ENCODE measurements at places on chromosomes 7 and 10. TPM values are rescaled to one million over a fixed set of nuclear protein-coding genes. Genes with fewer than 3 reads are reported as not detected.

NUTM2A gene
- not detected for total RNA-seq

CREB5 gene
- total RNA-seq = not detected

GRCh38 chr7:32047075-32047474 is 23.1 kb downstream of the PDE1C start:
- no peak overlapping the region for H3K4me3 ChIP-seq
- no peak overlapping the region for H3K27ac ChIP-seq
- H3K36me3 ChIP-seq = no peaks in the 10 kb centered on the region
- no peaks in the 10 kb centered on the region for H3K4me1 ChIP-seq
- no peaks in the 10 kb centered on the region for H3K27me3 ChIP-seq

DNA sequence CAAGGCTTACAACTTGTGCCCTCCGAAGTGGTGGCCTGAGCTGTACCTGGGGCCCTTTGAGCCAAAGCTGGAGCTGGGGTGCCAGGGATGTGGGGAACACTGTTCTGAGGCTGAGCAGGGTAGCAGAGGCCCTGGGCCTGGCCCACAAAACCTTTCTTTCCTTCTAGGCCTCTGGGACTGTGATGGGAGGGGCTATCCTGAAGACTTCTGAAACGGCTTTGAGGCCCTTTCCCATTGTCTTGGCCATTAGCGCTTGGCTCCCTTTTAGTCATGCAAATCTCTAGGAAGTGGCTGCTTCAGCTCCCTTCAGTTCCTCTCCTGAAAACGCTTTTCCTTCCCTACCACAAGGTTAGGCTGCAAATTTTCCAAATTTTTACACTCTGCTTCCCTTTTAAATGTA is 16.8 kb upstream of the CRYGN start:
- no peak for DNase-seq
- no peak overlapping the region for H3K27ac ChIP-seq
- peaks cover 1% of the 10 kb centered on the region for H3K36me3 ChIP-seq
- no peaks in the 10 kb centered on the region for H3K4me1 ChIP-seq
- H3K4me3 ChIP-seq = no peak overlapping the region

- H3K4me3 ChIP-seq = no peak overlapping the region
- no peak for DNase-seq
- H3K27me3 ChIP-seq = no peaks in the 10 kb centered on the region
- no peak overlapping the region for H3K27ac ChIP-seq
These were observed 250.4 kb downstream of the ELMO1 start for GRCh38 chr7:37198041-37198905.

BMPR1A gene
- 10.5 TPM for total RNA-seq

DNA sequence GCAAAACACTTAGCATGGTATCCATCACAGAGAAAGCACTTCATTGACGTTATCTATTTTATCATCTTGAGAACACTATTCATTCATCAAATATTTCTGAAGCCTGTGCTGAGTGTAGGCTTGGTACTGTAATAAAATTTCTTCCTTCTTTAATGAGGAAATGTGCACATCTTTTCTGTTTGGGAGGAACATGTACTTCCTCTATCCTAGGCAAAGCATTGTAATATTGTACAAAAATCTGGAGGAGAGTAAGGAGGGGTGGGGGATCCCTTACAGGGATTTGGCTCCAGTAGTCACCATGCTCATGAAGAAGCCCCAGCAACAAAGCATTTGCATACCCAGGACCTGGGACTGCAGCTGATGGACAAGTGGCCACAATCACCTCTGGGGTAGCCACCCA is 39.9 kb upstream of the SORCS3 start:
- no peak overlapping the region for H3K27ac ChIP-seq
- DNase-seq = no peak
- no peaks in the 10 kb centered on the region for H3K4me1 ChIP-seq

GRCh38 chr10:76117949-76118348 is 686.5 kb downstream of the LRMDA start:
- no peak overlapping the region for H3K27ac ChIP-seq
- no peaks in the 10 kb centered on the region for H3K27me3 ChIP-seq
- no peaks in the 10 kb centered on the region for H3K36me3 ChIP-seq
- DNase-seq = no peak
- no peaks in the 10 kb centered on the region for H3K4me1 ChIP-seq

DNA sequence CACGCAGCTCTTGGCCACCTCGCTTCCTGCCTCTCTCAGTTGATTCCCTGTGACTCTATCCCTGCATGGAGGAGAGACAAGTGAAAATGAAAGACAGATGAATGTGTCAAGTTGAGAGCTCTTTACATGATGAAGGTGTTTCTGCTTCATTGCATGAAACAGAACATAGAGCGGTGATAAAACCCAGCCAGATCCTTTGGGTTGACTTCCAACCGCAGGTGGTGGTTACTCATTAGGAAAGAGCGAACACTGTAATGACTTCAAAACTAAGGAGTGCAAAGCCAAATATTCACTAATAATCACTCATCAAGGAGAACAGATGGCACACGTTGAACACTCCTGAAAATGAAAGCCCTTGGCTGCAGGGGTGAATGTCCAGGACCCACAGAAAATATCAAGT is 31.8 kb upstream of the WDR11 start:
- DNase-seq = no peak
- peaks cover 4% of the 10 kb centered on the region for H3K27me3 ChIP-seq
- H3K27ac ChIP-seq = no peak overlapping the region

DNA sequence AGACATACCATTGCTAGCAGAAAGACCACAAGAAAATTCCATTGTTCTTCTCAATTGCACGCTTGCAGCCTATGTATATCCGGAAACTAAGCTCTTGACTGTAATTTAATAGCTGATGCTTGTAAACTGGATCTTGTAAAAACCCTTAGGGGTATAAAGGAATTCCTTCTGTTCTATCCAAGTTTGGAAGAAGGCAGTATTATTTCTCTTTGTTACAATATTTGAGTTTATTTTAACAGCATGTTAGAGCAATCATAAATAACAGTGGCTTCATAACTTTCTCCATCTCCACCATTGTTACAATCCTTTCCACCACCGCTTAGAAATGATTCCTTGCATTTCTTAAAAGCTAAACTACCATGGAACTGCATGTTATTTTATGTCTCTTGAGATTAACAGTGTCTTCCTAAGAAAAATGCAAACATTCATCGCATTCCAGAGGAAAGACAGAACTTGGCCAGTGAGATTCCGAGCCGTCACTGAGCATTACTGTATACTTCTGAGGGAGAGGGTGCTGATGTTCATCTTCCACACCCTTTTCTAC is 92.5 kb downstream of the TRIL start:
- H3K27ac ChIP-seq = no peak overlapping the region
- H3K4me3 ChIP-seq = no peak overlapping the region
- peaks cover 4% of the 10 kb centered on the region for H3K27me3 ChIP-seq
- no peak for DNase-seq
- H3K4me1 ChIP-seq = no peaks in the 10 kb centered on the region

GRCh38 chr10:58546137-58546536 is 33.5 kb downstream of the BICC1 start:
- H3K36me3 ChIP-seq = no peaks in the 10 kb centered on the region
- no peak for DNase-seq
- no peak overlapping the region for H3K27ac ChIP-seq
- H3K4me3 ChIP-seq = no peak overlapping the region
- no peaks in the 10 kb centered on the region for H3K4me1 ChIP-seq

CRHR2 gene
- not detected for total RNA-seq

- H3K36me3 ChIP-seq = no peaks in the 10 kb centered on the region
- no peaks in the 10 kb centered on the region for H3K27me3 ChIP-seq
- H3K4me3 ChIP-seq = no peak overlapping the region
These were observed 387.6 kb upstream of the NRP1 start for GRCh38 chr10:33722067-33722466.

- H3K4me1 ChIP-seq = no peaks in the 10 kb centered on the region
- no peak for DNase-seq
- no peak overlapping the region for H3K4me3 ChIP-seq
- H3K27me3 ChIP-seq = no peaks in the 10 kb centered on the region
- H3K27ac ChIP-seq = no peak overlapping the region
These were observed 89.9 kb upstream of the BTBD16 start for GRCh38 chr10:122181041-122181732.

- DNase-seq = no peak
- no peaks in the 10 kb centered on the region for H3K4me1 ChIP-seq
- peaks cover 5% of the 10 kb centered on the region for H3K27me3 ChIP-seq
- H3K36me3 ChIP-seq = no peaks in the 10 kb centered on the region
These were observed 46.5 kb downstream of the DRGX start for GRCh38 chr10:49349390-49349789.

Data from activated CD4-positive, alpha-beta T cell treated with anti-CD3 and anti-CD28 coated beads, Interleukin-2, amount 10 ng/mL, durations not matched to agents 24 days and 14 days (primary cell).